ENCODE measurements at places on chromosomes 7 and 10.

GRCh38 chr7:20141002-20141345, 76.2 kb downstream of the MACC1 start:
- DNase-seq, result no peak

DNA sequence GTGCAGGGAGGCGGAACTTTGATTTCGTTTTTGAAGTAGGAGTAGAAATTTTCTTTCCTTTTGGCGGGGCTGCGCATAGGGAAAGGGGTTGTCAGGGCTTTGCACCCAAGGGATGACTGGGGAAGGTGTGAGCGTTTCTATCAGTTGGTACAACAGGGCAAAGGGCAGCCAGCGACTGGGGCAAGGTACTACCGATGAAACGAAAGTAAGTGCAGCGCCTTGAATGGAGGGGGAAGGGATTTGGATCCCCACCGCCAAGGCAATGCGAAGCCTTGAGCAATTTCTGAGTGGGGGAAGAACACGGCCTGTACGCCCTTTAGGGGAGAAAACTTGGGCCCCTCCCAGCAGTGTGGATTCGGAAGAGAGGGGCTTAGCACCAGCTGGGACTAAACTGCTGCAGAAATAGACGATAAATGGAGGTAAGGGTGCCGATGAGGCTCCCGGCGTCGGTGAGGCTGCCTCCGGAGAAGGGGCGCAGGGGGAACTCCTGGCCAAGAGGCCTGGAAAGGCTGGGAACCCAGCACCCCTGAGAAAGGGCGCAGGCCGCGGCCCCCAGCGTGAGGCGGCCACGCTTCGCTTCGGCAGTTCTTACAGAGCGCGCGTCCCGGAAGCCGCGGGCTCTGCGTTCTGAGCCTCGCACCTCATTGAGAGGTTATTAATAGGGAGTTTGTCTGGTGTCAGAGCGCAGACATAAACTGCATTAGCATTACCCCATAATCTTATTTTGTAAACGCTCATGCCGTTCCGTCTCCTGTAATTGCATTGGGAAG, 10.0 kb upstream of the TLX1 start:
- DNase-seq, result peak; percentile 19

DNA sequence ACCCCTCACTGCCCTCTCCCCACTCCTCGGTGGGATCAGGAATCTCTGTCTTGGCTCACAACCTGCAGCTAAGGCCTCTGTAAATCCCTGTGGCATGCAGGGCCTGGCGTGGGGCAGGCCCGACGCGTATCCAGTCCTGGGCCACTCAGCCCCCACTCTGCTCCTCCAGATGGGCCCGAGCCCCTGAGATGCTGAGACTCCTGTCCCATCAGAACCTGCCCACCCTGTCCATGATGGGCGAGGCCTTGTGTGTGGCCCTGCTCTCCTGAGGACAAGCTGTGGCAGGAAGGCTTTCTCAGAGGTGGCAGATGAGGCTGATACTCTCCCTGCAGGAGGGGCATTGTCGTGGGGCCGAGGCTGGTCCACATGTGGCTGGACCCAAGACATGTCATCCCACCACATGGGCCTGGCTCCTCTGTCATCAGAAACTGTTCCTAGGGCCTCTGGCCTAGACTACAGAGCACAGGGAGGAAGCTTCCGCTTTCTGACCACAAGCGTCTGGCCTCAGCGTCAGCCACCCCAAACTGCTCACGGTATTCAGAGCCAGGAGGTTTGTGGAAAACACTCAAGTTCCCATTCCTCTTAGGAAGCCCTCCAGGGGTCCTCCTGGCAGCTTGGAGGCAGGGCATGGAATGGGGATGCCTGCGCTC, 6.0 kb downstream of the ALOX5 start:
- no peak for DNase-seq

GRCh38 chr10:100866575-100867098, 46.1 kb upstream of the SLF2 start:
- DNase-seq, result no peak

- no peak for DNase-seq
Observed at GRCh38 chr10:95125582-95125981, 56.3 kb upstream of the CYP2C8 start.

DNA sequence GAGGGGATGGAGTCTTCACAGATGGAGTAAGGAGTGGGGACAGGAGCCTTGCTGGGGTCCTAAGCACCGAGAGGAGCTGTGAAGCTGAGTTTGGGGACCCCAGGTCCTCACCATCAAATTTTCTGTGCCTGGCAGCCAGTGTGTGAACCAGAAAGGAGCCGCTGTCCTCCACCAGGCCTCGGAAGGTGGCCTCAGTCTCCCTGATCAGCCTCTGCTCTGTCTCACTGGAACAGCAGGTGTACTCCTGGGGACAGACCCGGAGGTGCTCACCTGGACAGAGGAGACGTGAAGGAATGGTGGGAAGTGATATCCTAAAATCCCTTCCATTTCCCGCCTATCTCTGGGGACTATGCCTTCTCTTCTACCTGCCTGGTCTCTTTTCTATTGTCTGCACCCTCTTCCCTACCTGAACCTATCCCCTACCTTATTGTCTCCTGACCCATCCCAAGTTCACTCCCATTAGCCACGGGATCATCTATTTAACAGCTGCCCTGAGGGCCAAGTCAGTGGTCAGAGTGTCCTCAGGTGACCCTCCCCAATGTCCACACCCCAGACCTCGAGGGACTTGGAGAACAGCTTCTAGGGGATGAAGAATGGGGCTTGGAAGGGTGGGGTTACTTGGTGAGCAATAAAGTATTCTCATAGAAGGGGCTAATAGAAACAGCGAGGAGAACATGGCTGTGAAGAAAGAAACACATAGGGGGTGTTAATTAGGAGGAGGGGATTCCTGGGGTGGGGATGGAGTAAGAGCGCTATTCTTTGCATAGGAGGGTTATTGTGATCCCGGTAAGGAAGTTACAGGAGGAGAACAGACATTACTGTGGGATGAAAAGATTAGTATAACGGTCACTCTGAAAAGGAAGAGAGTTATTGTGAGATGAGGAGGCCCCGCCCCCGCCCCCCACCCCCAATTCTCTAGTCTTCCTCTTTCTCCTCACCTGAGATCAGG, 811 bp downstream of the GPC2 start:
- no peak for DNase-seq

GRCh38 chr7:92697414-92697813, 107.2 kb upstream of the FAM133B start:
- no peak for DNase-seq

- DNase-seq, result no peak
Observed at GRCh38 chr7:152000191-152000590, 25.3 kb upstream of the GALNT11 start.

GRCh38 chr7:116511552-116512519, 12.3 kb downstream of the CAV2 start:
- no peak for DNase-seq

DNA sequence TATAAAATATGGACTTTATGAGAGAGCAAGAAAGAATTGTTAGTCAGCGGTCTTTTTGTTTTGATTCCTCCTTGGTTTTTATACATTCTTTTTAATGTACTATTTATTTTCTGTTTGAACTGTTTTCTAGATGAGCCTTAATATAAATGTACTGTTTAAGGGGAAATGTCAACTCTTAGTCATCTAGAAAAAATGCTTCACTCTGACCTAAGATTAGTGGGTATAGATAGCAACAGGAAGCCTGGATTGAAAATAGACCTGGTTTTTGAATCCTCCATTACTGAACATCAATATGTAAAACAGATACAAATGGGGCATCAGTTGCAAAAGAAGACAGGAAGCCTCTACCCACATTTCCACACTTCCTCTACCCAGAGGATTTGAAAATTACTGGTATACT, 87.8 kb downstream of the CHRM2 start:
- no peak for DNase-seq

- DNase-seq, result no peak
Observed at GRCh38 chr7:84389242-84389641, 194.7 kb upstream of the SEMA3A start.

DNA sequence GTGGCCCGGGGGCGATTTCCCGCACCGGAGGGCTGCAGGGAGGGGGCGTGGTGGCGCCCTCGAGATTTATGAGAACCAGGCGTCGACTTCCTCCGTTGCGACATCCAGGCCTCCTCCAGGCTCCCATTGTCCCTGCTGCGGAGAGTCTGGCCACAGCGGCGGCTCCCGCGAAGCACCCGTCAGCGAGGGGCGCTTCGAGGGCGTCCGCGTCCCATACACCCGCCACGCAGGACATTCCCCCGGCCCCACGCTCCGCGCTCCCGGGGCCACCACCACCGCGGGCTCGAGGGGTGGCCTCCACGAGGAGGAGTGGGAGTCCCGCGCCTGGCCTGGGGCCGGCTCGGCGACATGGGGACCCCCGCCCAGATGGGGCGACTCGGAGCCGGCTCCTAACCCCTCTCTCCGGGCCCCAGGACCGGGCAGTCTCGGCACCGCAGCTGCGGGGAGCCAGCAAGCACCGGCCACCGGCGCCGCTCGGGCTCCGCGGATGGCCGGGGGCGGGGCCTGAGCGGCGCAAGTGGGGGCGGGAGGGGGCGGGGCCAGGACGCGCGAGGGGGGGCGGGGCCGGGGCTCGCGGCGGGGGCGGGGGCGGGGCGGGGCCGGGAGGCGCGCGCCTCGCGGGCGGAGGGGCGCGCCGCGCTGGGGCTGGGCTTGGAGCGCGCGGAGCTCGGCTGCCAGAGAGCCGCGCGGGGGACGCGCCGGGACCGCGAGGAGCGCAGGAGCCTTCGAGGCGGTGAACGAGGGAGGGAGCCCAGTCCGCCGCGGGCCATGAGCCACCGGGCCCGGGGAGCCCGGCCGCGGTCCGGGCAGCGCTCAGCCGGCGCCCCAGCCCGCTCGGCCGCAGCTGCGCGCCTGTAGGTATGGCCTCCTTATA, at the start of gene SH2B2:
Gene SH2B2 (plus strand): TSS at position 632 of the 874 bp plus-strand sequence. CDS start 13,683 bp downstream, outside the sequence.
- peak; percentile 24 for DNase-seq

GRCh38 chr10:5446390-5446926, 34.1 kb downstream of the NET1 start:
- DNase-seq, result peak; percentile 43

DNA sequence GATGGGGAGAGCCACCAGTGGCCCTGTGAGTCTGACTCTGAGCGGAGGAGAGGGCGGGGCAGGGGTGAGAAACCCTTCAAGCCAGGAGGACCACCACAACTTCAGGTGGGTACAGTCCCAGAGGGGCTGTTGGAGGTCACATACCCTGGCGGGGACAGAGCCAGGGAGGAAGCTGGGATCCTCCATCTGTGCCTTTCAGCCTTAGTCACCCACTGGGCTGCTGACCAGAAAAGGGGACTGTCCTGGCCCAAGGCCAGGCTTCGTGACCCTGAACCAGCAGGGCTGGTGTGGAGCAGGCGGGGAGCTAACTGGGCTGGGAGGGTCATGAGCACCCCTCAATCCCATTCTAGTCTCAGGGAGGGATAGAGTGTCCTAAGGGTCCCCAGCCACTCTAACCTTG, 1.5 kb upstream of the CALHM3 start:
- no peak for DNase-seq

DNA sequence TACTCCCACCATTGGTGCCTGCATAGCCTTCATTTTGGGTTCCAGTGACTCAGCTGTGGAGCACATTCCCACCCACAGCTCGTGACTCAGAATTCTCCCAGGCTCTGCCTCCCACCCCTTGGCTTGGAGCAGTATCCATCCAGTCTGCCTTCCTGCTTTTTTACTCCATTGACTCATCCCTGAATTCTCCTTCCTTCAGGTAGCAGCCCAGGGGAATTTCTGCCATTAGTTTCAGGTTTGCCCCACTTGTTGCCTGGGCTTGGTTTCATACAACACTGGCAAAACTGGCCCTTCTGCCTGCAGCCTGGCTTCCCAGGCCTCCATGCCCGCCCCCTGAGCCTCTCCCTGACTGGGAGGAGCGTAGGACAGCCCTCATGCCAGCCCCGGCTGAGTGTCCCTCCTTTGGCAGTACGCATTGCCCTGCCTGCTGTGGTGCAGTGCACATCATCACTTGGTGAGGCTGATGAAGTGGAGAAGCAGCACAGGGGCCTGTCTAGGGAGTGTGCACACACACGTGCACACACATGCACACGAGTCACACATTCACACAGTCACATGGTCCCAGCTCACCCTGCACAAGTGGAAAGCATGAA, 55.0 kb downstream of the SNX10 start:
- DNase-seq, result no peak

- DNase-seq, result no peak
Observed at GRCh38 chr7:3888096-3888495, 587.0 kb downstream of the SDK1 start.

DNA sequence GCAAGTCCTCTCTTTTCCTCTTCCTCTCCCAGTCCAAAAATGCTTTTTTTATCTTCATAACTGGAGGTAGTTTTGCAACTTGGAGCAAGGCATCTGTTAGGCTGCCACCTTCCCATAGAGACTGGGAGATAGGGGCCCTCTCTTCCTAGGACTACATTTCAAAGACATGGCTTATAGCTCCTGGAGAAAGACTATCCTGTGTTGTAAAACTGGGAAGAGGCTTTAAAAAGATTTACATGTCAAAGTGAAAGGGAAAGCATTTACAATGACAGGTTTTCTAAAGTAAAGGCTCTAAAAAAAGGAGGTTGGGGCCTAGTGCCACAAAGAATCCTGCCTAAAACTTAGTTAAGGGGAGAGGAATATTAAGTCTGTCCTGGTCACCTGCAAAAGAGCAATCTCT, 82.2 kb upstream of the SEMA3E start:
- no peak for DNase-seq

- peak; percentile 68 for DNase-seq
Observed at GRCh38 chr10:64041185-64041988, 520.2 kb downstream of the REEP3 start.

GRCh38 chr7:146115851-146116520, 615 bp upstream of the CNTNAP2 start:
- no peak for DNase-seq

DNA sequence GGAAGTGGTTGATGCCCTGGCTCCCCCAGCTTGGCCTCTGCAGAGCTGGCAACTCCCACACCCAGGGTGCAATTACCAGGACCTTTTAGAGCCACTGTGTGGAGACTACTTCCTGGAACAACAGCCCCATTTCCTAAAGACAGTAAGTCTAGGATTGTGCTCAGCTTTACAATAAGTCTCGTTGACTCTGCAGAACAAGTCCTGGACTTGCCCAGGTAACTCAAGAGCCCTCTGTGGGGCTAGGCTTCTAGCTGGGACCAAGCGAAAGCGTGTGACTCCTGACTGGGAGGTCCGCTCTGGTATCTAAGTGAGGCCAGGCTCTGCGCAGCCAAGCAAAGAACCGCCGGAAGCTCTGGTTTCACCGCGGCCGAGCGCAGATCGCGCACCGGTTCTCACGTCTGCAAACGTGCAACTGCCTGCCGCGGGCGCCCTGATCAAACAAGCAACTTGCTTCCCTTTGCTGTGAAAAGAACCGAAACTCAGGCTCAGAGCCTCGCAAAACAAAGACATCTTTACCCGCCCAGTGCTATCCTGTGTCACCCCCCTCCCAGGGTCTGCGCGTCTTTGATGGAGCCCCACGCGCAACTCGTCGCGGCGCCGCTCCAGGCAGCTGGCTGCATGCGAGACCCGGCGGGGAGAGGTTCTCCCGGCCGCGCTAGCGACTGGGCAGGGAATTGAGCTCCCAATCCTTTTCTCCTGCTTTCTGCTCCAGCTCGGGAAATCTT, 4.4 kb upstream of the PDLIM1 start:
- DNase-seq, result no peak

Measured in effector CD4-positive, alpha-beta T cell (primary cell).